ENCODE measurements at places on chromosomes 16 and 17.

DNA sequence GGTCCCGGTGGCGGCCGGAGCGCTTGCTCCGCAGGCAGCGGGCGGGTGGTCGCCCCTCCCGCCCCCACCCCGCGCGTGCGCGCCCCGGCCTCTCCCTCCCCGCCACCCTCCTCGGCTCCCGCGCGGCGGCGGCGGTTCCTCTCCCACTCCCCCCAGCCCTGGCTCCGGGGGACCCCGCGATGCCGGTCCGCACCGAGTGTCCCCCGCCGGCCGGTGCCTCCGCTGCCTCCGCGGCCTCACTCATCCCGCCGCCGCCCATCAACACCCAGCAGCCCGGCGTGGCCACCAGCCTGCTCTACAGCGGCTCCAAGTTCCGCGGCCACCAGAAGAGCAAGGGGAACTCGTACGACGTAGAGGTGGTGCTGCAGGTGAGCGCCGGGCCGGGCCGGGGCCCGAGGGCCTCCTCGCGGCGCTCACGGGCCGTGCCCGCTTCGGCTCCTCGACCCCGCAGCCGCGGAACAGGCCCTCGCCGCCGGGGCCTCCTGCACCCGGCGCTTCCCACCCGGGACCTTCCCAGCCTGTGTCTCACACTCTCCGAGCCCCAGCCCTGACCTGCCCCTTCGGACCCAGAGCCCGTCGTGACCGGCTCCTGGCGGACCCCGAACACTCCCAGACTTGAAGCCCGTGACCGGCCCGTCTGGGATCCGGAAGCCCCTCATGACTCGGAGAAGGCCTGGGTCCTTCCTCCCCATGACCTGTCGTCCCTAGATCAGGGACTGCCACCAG is 490 bp downstream of the GID4 start:
- DNase-seq: no peak

DNA sequence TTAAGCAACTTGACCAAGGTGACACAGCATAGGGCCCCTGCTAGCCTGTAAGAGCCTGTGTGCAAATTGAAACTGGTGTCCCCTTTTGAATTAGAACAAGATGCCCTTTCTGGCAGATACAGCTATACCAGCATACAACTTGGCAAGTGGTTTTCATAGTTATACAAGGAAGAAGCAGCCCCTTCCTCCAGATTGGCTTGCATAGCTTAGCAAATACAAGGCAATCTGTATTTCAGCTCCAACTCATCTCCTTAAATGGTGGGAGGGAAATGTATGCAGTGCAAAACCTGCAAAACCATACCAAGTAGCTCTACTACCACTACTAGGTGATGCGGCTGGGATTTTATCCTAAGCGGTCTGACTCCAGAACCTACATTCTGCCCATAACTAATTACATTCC is 427.1 kb downstream of the HAPSTR1 start:
- DNase-seq: no peak

- DNase-seq: no peak
Observed at GRCh38 chr16:53991754-53992378, 287.9 kb downstream of the FTO start.

DNA sequence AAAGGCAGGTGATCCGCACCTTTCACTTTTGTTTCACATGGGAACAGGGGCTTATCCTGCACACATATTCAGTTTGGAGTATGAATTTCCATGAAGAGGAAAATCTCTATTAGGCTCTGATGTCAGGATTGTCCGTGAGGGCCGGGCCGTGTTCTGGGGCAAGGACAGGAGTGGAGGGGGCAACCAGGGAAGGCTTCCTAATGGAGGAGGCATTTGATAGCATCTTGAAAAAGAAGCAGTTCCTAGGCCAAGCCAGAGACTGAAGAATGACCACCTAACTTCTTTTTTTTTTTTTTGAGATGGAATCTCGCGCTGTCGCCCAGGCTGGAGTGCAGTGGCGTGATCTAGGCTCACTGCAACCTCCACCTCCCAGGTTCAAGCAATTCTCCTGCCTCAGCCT is 174.2 kb downstream of the SEC14L1 start:
- no peak for DNase-seq

GRCh38 chr17:75036643-75037268 is 10.0 kb downstream of the ATP5PD start:
- DNase-seq: peak; percentile 39

DNA sequence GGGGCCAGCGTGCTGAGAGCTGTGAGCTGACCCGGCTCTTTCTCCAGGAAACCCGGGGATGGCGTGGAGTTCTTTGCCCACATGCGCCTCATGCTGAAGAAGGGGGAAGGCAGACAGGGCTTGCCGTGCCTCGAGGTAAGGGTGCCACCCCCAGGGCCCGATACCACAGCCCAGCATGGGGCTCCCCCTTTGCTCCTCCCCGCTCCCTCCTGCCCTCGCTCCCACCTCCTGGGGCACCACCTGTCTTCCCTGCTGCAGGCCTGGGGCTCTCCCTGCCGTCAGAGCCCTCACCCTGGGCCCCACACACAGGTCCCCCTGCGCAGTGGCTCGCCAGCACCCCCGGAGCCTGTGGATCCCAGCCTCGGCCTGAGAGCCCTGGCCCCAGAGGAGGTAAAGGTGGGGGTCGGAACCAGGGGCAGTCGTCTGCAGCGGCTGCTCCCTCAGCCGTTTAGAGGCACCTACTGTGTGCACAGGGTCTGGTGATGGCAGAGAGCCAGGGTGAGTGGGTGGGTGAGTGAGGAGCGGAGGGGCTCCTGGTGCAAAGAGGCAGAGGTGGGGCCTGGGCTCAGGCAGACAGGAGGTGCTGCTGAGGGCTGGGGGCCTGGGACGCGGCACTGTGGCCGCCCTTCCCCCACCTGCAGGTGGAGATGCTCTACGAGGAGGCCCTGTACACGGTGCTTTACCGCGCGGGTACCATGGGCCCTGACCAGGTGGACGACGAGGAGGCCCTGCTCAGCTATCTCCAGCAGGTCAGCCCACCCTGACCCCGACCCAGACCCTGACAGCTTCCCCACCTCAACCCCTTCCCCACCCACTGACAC is 5.6 kb downstream of the BAIAP3 start:
- DNase-seq: no peak

DNA sequence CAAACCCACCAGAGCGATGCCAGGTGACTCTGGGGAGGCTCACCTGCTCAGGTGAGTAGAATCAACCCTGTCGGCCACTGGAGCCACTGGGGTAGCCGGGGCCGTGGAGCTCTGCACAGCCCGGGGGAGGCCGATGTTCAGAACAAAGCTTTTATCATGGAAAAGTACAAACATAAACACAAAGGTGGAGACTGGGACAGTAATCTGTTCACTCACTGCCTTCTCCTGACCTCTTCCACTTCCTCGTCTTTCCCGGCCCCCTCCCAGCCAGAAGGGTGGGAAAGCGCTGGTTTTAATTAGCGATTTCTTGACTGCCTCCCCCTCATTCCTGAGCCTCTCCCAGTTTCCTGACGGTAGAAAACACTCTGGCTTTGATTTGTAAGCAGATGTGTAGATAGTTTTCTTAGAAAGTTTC is 9.8 kb upstream of the TEX19 start:
- DNase-seq: no peak

DNA sequence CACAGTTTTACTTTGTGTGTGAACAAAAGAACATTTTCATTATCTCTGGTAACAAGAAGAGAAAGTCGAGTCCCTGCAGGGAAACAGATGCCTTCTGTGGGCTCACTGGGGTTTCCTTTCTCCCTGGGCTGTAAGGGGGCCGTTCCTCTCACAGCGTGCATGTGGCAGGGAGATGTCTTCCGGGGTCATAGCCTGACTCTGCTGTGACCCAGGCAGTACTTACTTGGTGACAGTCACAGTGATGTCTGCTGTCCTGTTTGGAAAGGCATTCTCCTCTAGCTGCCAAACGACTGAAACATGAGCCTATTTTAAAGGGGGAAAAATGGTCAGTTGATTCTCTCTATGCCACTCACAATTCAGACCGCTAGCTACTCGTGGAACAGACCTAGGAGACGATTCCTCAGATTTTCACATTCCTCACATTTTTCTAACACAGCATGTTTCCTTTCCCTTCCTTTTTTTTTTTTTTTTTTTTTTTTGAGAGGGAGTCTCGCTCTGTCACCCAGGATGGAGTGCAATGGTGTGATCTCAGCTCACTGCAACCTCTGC is 7.3 kb downstream of the HASPIN start:
- no peak for DNase-seq

- DNase-seq: no peak
Observed at GRCh38 chr17:21191698-21192097, 22.3 kb downstream of the TMEM11 start.

- DNase-seq: no peak
Observed at GRCh38 chr17:71976011-71976649, 144.7 kb upstream of the SOX9 start.

GRCh38 chr16:24671455-24671954 is 57.9 kb upstream of the TNRC6A start:
- DNase-seq: no peak

DNA sequence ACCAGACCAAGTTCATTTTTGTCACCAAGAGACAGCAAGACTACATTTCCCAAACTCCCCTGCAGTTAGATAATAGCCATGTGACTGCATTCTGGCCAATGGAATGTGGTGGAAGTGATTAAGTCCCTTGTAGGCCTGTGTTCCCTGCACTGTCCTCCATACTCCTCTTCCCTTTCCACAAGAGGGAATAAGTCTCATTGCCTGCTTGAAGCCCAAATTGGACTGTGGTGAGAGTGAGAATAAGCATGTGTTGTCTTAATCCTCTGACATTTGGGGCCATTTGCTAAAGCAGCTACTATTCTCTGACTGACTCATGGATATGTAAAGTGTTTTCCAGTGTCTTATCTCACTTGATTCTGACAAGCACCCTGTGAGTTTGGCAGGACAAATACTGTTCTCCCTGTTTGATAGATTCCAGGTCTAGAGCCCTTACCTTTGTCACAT is 20.7 kb downstream of the PIK3R6 start:
- DNase-seq: no peak
